ENCODE measurements at places on chromosomes 3 and 15.

DNA sequence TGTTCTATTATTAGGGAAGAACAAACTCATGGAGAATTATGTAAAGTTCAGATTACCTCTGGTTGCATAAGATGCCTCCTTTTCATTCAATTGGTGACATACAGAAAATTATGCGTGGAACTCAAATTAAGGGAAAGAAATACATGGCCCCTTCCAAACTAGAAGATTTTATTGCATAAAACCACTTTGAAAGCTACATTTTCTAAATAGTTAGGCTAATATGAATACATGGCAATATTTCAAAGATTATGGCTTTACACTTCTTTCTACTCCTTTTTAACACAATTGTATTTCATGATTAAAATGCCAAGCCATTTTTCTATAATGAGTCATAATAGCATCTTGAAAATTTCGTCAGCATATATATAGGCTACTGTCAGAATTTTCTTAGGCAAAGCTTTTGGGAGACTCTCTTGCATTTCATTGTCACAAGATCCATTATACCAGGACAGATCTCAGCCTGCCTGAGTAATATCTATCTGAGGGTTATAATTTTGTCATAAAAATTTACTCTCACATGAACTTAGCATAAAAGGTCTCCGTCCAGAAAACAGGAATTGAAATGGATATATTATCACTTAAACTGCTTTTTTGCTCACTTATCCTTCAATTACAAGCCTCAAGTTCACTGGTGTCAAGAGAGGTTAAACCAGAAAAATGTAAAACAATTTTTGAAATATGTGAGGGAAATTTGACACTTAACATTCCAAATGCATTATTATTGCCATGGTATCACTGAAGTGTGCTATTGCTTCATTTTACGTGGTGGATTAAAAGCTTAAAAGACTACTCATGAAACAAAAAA is 37.1 kb downstream of the CPA3 start:
- no peak for DNase-seq

GRCh38 chr3:142279965-142280590 is 54.7 kb upstream of the GK5 start:
- DNase-seq: peak; percentile 63

- DNase-seq: no peak
These were observed 46.3 kb upstream of the FLNB start for GRCh38 chr3:57961828-57962447.

GRCh38 chr3:43004282-43004681 is 25.2 kb downstream of the GASK1A start:
- no peak for DNase-seq

DNA sequence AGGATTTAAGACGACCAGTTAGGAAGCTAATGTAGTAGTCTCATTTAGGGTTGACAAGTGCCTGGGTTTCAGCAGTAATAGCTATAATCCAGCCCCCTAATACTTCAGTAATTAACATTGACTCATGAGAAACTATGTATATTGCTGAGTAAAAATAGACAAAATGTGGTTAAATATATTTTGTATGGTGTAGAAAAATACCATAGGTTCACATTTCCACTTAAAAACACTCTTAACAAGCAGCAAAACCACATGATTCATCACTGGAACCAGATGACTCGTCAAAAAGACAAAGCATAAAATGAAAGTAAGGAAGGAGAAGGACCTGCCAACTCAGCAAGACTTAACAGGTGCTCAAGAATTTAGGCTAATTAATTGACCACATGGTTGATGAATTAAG is 288.9 kb downstream of the EFHB start:
- peak; percentile 10 for DNase-seq

DNA sequence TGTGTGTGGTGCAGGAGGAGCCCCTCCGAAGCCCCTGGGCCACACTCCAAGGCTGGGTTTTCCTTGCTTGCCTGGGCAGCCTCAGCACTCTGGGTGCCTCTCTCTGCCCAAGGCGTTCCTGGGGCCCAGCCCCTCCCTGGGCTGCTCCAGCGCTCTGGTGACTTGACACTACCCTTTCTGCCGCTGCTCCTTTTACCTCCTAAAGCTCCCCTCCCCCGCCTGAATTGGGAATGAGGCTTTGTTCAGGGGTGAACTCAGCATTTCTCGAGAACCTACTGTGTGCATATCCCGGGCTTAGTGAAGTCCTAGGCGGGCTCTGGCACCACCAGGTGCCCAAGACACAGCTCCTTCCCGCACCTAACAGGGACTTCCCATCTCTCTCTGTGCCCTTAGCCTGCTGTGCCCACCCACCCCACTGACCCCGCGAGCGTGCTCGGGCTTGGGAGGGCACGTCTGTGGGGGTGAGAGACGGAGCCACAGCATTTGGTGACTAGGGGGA is 1.2 kb upstream of the BAHD1 start:
- no peak for DNase-seq

- DNase-seq: no peak
These were observed 27.9 kb upstream of the TLE3 start for GRCh38 chr15:70125605-70126004.

- no peak for DNase-seq
These were observed 111.2 kb downstream of the MYO5A start for GRCh38 chr15:52417521-52417920.

GRCh38 chr3:194277104-194277785 is 73.9 kb downstream of the CPN2 start:
- no peak for DNase-seq

- DNase-seq: no peak
These were observed 164.5 kb downstream of the CADPS start for GRCh38 chr3:62710751-62711150.

DNA sequence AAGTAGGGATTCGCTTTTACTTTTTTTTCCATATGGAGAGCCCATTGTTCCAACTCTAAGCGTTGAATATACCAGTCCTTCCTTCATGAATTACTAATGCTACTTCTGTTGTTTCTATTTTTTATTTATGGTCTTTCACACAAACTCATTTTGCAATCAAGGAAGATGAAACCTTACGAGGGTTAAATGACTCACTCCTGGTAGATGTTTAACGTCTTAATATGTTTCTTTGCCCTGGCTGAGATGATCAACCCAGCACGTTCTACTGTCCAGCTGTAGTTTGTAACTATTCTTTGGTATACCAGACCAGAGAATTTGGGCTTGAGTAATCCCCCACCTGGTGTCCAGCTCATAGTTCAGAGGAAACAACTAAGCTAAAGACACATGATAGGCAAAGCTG is 23.1 kb downstream of the CDCP1 start:
- DNase-seq: peak; percentile 90

DNA sequence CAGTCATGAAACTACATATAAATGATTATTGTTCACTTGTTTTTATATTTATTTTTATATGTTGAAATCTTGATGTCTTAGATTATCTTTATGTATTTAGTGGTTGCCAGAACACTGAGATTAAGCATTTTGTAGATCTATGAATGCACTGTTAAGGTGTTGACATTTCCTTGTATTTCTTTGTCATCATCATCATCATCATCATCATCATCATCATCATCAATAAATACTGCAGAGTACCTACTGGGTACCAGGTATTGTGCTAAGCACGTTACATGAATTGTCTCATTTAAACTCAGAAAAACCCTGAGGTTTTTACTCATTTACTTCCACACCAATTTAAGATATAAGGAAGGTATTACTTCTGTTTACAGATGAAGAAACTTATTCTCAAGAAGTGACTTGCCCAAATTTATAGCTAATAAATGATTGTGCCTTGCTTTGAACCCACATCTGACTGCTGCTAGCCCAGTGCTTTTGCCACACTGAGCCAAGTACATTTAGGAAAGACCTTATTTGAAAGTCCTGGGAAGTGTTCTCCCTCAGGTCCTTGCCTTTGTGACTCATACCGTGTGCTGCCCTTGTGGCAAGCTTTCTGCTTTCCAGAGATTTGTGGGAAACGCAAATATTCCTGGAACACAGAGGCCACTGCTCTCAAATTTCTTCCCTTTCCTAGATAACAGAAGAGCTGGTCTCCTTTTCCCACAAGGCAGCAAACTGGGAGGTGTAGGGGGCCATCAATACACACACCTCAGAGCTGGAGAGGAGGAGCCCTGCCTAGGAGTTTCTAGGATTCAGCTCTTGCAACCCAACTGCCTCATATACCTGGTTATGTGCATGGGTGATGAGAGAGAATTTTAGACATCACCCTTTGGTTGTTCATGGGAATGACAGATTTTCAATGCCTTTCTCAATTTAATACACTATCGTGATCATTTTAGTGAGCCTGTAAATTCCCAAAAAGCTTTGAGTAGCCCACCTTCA is 115.4 kb upstream of the C15orf61 start:
- DNase-seq: no peak

- DNase-seq: no peak
These were observed 84.0 kb downstream of the CFAP20DC start for GRCh38 chr3:58965865-58966264.

- no peak for DNase-seq
These were observed 51.9 kb downstream of the SCN5A start for GRCh38 chr3:38597502-38598060.

- DNase-seq: peak; percentile 65
These were observed 4.8 kb downstream of the GCNT3 start for GRCh38 chr15:59616379-59616778.

- no peak for DNase-seq
These were observed 294.0 kb upstream of the ATP10A start for GRCh38 chr15:26157081-26157480.

DNA sequence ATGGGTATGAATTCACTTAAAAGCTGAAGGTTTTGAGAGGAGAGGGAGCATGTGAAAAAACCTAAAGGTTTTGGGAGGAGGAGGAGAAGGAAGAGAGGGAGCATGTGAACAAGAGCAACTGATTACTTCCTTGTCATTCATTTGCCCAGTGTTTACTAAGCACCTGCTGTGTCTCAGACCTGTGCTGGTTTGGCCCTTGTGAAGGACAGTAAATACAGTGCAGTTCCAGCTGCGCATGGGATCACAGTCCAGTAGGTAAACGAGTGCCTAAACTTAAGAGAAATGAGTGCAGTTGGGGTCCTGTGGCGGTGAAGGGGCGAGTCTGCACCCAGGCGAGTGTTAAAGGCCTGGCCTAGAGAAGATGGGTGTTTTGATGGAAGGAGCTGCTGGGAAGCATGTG is 38.6 kb downstream of the IGF1R start:
- no peak for DNase-seq

DNA sequence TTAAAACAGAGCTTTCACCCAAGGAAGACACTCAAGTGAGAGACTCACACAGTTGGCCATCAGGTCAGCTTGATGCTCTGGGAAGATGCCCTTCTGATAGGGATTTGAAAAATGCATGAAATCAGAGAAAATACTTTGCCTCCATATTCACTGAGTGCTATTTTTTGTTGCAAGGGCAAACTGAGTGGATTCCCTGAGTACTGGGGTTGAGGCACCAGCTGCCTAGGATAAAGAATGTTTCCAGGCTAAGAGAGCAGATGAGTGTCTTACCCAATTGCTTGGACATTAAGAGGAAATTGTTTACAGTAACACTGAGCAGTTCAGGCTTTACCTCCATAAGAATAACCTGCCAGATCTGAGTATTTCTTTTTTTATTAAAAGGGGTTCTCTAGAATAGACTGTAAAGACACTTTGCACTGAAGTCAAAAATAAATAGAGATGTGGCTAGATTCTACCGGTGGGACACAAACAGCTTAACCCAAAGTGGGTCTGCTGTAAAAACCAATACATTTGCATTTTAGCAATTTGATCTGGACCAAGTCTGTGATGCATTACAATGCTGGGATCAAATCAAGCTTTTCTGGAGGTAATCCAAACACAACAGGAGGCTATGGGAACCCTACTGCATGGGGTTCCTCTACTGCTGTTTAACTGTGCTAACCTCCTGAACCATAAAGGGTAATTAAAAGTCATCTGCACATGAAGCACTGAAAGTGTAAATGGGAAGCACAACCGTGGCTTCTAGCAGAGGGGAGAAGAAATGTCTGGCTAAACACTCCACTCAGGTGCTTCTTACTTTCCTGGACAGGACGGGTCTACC is 238.8 kb upstream of the WNT5A start:
- DNase-seq: no peak

DNA sequence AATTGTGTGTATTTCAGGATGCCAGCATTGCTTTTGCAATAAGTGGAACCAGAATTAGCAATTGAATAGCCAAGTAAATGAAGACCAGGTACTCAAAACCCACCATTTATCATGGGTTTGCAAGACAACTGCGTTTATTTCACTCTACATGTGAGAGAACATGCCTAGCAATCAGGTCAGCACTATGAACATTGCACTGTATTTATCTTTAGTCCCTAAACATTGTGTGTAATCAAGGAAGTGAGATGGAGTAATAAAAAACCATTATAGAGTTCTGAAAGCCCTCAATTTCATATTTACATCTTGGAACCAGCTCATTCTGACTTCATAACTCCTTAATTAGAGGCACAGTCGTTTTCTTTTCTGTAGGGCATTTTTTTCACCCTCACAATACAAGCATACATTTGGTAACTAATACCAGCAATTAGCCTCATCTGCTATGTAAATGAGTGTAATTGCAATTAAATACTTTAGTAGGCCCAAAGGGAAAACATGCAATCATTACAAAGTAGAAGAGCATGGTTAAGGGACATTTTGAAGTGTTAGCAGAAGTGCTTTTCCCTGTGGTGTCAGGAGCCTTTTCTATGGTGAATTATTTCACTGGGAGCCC is 153.1 kb upstream of the DPH6 start:
- DNase-seq: no peak

GRCh38 chr15:78175330-78175729 is 26.2 kb downstream of the IDH3A start:
- DNase-seq: no peak

DNA sequence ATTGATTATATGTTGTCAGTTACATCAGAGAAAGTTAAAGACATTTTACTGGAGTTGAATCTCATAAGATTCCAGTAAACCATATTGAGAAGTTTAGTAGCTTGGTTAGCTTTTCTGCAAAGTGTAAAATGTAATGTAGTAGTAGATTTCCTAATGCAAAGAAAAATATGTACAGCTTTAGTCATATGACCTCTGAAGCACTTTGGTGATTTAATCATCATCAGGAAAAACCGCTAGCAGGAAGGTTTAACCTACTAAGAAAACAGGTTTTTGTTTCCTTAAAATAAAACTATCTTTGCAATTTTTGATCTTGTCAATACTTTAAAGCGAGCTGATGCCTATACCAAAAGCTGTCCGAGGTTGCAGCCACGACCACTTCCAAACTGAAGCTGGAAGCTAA is 364.6 kb upstream of the ZNF385D start:
- no peak for DNase-seq

- DNase-seq: no peak
These were observed 15.4 kb upstream of the SHF start for GRCh38 chr15:45203182-45203581.

- DNase-seq: no peak
These were observed 844.9 kb upstream of the ALCAM start for GRCh38 chr3:104521606-104522336.

GRCh38 chr3:125022206-125022605 is 33.6 kb downstream of the HEG1 start:
- no peak for DNase-seq

GRCh38 chr15:60126200-60126599 is 122.1 kb downstream of the FOXB1 start:
- DNase-seq: no peak

DNA sequence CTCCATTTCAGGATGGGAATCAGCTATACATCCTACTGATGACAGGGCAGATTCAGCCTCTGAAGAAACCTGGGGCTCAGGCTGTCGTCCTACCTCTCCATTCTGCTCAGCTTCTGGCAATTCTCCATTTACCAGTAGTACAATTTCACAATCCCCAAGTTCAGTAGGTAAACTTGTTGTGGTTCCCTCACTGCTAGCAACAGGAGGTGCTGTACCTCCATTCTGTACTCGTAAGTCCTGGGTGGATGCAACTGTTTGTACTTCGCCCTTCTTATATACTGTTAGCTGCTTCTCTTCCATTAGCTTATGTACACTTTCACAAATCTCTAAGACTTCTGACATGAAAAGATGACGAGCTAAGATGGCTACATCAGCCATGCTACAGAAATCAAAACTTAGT is 11.6 kb downstream of the ZBTB11 start:
- no peak for DNase-seq
